ENCODE measurements at places on chromosomes 12 and 14.

DNA sequence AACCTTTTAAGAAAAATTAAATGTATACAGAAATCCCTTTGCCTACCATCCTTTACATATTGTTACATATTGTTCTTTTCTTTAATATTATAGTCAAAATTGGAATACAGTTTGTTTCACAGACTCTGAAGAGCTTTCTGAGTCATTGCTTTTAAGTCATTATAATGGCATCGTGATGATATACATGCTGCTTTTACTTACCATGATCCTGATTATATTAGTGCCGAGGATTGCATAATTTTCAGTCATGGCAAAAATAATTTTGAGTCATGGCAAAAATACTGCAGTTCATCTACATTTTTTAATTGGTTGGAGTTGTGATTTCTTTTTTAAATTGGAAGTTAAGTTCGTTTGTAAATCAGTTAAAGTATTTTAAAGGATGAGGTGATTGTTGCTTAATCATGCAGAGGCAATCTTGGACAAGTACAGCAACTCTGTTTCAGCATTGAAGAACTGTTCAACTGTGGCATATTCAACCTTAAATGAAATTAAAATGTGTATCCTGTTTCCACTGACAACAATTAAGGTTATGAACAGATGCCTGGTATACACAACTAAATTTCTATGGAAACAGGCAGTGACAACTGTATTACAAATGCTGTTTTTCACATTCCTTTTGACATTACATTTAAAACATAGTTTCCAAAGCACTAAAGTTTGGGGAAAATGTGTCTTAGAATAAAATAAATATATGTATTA, 142.3 kb downstream of the PCNX1 start:
- no peak for DNase-seq

GRCh38 chr12:47271800-47272239, 192.1 kb upstream of the AMIGO2 start:
- DNase-seq, result no peak

GRCh38 chr12:121209221-121209620, 708 bp upstream of the P2RX4 start:
- no peak for DNase-seq

- no peak for DNase-seq
These were observed 25.2 kb upstream of the AKAP6 start for GRCh38 chr14:32303865-32304264.

Data from activated CD8-positive, alpha-beta memory T cell treated with anti-CD3 and anti-CD28 coated beads for 4 hours (primary cell).